Skin of body (tissue), 3 donors: ENCODE measurements at places on chromosomes 1 and 21. TPM values are rescaled to one million over a fixed set of nuclear protein-coding genes. Genes with fewer than 3 reads are reported as not detected.

PBX1 gene
- 57.2 TPM for total RNA-seq

MYOM3 gene
- 32.7 TPM for total RNA-seq

CFHR2 gene
- not detected for total RNA-seq

LEPROT gene
- 45.6 TPM for total RNA-seq

LCA5L gene
- 0.89 TPM for total RNA-seq

PYHIN1 gene
- total RNA-seq = 0.20 TPM

BRDT gene
- not detected for total RNA-seq

RAB25 gene
- 31.7 TPM for total RNA-seq

AKR7A3 gene
- total RNA-seq = 0.39 TPM

FOXD2 gene
- total RNA-seq = 0.30 TPM

RPS8 gene
- 1,591 TPM for total RNA-seq

DCDC2B gene
- total RNA-seq = not detected

FHAD1 gene
- 1.4 TPM for total RNA-seq

GNL2 gene
- 70.7 TPM for total RNA-seq

DNA sequence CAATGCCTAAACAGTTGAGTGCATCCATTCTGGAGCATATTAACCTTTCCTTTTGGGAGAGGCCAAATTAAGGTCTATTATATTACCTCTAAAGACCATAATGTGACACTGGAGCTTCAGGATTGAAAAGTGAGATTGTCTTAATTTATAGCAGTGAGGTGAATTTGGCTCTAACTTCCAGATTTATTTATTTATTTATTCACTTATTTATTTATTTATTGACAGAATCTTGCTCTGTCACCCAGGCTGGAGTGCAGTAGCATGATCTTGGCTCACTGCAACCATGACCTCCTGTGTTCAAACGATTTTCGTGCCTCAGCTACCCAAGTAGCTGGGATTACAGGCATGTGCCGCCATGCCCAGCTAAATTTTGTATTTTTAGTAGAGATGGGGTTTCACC lies 19.1 kb downstream of the ZCCHC17 start:
- DNase-seq = no peak

GRCh38 chr1:117605164-117605773 lies 579 bp upstream of the TENT5C start:
- no peak for DNase-seq

- DNase-seq = no peak
Measured at GRCh38 chr1:28111157-28111556, 22.7 kb upstream of the EYA3 start.

DNA sequence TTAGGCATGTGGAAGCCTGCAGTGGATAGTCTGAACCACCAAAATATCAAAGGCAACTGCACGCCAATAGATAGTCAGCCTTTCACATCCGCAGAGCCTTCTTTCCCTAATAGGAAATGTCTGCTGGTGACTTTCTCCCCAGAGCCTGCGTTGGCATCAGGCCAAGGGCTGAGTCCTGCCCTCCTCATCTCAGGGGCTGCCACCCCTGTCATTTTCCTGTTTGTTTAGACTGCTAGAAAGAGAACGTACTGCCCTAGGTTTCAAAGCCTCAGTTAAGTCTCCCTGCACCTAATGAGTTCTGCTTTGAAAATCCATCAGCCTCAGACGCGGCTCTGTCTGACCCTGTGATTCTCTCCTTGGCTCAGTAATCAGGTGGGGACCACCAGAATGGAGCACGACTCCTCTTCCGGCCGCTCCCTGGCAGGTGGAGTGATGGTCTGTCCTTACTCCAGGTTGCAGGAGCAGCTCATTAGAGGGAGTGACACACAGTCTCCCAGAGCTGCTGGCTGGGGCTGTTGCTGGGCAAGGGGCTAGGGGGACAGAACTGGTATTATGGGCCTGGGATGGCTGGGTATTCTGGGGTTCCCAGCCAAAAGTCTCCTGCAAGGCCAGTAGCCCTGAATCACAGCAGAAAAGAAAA lies 27.3 kb downstream of the STUM start:
- DNase-seq = no peak

- peak; percentile 30 for DNase-seq
Measured at GRCh38 chr1:220137019-220137786, 43.3 kb downstream of the IARS2 start.

DNA sequence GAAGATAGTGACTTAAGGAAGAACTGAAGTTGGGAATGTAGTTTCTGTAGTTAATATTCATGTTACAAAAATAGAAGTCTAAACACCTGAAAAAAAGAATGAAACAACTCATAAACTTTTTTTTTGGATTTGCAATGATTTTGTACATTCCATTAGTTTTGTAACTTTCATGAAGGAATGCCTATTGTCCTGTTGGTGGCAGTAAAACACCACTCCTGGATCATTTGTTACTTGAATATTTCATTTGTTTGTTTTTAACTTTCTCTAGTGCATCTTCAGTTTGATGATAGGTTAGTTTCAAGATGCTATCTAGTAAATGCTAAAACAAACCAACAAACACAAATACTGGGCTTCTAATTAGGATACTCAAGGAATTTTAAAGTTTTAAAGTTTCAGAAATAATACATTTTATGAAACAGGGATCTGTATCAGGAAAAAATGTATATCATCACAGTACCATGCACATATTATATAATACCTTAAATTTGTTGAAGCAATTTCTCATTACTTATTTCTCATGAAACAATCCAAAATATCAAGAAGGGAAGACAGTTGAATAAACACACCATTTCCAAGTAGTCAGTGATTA lies 229.7 kb upstream of the CACYBP start:
- DNase-seq = peak; percentile 27

- DNase-seq = no peak
Measured at GRCh38 chr21:41831866-41832595, 47.1 kb downstream of the PRDM15 start.

DNA sequence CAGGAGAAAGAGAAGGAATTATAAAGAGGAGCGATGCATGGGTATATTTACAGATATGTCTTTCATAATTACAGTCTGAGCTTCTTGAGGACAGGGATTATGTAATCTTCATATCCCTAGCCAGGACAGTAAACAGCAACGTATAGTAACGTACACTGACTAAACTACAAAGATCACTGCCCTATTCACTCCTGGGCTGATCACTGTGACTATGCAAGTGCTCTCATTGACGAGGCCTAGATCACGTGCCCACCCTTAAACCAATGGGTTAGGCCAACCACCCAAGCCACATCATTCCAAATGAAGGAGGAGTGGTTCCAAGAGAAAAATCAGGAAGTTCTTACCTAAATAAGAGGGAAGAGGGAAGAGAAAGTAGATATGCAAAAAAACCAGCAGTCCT lies 18.5 kb downstream of the PIK3R3 start:
- no peak for DNase-seq

DNA sequence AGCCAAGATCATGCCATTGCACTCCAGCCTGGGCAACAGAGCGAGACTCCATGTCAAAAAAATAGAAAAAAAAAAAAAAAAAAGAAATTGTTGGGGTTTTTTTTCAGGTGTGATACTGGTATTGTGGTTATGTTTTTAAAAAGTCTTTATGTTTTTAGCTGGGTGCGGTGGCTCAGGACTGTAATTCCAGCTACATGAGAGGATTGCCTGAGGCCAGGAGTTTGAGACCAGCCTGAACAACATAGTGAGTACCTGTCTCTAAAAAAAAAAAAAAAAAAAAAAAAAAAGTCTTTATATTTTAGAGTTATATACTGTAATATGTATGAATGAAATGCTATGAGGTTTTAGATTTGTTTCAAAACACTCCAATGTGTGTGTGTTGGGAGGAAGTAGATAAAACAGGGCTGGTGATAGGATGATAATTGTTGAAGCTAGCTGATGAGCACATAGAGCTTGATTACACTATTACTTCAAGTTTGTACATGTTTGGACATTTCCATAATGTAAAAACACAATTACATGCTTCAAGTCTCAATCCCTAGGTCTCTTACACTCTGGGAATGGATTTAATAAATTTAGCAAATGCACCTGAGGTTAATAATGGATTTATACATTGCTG lies 30.2 kb upstream of the ATP5PO start:
- no peak for DNase-seq

DNA sequence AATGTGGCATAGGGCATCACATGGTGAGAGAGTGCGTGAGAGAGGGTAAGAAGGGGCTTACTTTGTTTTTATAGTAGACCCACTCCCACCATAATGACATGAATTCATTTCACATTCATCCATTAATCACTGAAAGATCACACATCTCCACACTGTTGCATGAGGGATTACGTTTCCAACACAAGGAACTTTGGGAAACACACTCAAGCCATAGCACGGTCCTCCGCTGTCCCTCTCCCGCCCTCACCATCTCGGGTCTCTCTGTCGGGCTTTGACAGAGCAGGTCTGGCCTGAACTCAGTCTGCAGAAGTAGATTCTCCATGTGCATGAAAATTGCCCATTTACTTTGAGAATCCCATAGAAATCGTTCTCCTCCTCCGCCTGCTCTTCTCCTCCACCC lies 312.2 kb downstream of the MATN1 start:
- no peak for DNase-seq

- peak; percentile 11 for DNase-seq
Measured at GRCh38 chr1:48470950-48471690, 884 bp downstream of the SPATA6 start.

GRCh38 chr21:29669416-29669815 lies 270.4 kb downstream of the GRIK1 start:
- DNase-seq = no peak

GRCh38 chr1:27342778-27343638 lies 1.2 kb downstream of the SYTL1 start:
- no peak for DNase-seq

GRCh38 chr1:178367151-178367550 lies 129.6 kb downstream of the CLEC20A start:
- DNase-seq = no peak

GRCh38 chr21:16310176-16310575 lies 580.4 kb downstream of the USP25 start:
- DNase-seq = no peak

DNA sequence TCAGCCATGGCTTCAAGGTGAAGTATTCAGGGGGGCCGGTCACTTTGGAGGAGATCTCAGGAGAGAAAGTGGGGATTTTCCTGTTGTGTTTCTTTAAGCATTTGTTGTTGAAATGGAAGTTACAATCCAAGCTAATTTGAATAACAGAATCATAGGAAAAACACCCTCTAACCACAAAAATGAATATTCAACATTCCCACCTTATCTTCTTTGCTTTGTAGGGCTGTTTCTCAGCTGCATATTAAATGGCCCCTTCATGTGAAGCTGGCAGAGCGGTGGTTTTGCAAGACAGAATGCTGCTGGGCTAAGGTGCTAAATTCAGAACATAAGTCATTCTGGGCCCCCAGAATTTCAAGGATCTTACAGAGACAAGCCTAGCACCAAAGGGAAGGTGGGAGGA lies 279.0 kb downstream of the RRAGC start:
- no peak for DNase-seq

DNA sequence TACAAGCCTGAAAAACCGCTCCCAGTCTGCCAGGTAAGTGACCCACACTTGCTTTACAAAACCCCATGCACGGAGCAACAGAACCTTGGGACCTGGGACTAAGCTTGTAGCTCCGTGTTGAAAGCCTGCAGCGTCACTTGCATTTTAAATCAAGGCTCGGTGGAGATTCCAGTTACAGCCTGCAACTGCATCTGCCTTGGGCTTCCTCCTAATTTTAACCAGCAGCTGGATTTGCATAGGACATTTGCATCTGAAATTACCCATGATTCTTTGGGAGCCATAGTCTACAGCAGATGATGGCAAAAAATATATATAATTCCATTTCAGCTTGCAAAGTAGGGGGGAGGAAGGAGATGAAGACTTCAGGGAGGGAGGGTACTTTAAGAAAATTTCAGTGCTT lies 62.4 kb upstream of the IGSF21 start:
- DNase-seq = no peak

DNA sequence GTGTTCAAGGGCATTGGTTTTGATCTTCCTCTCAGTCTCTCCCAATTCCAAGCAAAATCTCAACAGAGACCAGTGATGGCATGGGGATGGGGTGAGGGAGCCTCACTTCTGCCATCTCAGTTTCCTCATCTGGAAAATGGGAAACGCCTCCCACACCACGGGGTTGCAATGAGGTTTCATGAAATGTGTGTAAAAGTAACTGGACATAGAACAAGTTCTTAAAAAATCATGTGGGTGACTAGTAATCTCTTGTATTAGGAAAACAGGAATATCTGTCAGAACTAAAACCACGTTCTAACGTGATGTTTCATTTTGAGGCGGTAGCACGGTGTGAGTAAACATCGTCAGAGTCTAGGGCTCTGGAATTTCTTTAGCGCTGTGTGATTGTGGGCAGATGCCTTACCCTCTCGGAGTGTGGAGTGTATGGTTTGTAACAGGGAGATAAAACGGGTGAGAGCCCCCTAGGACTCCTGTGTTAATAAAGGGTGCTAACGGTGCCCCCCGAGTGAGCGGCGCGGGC lies 55.5 kb upstream of the DNAJC6 start:
- no peak for DNase-seq

DNA sequence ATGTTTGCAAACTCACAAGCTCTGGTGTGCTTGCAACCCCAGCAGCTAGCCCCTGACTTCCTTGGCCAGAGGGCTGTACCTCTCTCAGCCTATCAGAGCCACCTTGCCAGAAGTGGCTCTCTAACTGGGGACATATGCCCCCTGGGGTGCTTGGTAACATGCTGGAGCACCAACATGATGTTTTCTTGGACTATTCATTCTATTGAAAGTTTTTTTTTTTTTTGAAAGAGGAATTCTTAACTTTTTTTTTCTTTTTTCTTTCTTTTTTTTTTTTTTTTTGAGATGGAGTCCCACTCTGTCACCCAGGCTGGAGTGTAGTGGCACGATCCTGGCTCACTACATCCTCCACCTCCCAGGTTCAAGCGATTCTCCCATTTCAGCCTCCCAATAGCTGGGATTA lies 14.7 kb upstream of the CAPN8 start:
- no peak for DNase-seq

DNA sequence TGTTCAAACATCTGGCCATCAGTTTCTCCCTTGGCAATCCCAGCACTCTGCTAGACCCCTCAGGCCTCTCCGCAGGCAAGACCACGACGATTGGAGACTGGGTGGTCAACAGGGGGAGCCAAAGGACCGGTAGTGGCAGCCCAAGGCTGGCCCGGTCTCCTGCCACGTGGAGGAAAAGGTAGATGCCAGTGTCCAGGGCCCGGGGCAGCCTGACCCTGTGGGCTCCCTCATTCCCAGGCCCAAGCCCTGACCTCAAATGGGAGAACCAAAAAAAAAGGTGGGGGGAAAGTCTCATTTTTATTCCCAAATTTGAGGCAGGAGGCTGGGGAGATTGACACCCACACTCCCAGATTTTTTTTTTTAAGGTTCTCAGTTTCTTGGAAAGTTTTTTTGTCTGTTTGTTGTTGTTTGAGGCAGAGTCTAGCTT lies 24.8 kb downstream of the S100A6 start:
- peak; percentile 41 for DNase-seq

- no peak for DNase-seq
Measured at GRCh38 chr1:168518201-168518689, 25.6 kb downstream of the XCL2 start.
